ENCODE measurements at places on chromosomes 6 and 20.

DNA sequence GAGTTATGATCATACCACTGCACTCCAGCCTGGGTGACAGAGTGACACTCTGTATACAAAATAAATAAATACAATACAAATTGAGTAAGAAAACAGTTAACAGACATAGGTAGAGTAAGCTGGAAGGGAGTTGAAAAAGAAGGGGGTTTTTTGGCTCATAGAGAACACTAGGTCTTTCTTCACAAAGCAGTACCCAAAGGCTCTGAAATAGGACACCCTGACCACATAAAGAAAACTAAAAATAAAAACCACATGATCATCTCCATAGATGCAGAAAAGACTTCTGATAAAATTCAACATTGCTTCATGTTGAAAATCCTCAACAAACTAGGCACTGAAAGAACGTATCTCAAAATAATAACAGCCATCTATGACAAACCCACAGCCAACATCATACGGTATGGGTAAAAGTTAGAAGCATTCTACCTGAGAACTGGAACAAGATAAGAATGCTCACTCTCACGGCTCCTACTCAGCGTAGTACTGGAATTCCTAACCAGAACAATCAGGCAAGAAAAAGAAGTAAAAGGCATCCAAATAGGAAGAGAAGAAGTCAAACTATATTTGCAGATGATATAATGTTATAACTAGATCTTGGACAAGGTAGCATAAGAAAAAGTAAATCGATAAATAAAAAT lies 48.6 kb downstream of the TOMM6 start:
- no peak for DNase-seq

DNA sequence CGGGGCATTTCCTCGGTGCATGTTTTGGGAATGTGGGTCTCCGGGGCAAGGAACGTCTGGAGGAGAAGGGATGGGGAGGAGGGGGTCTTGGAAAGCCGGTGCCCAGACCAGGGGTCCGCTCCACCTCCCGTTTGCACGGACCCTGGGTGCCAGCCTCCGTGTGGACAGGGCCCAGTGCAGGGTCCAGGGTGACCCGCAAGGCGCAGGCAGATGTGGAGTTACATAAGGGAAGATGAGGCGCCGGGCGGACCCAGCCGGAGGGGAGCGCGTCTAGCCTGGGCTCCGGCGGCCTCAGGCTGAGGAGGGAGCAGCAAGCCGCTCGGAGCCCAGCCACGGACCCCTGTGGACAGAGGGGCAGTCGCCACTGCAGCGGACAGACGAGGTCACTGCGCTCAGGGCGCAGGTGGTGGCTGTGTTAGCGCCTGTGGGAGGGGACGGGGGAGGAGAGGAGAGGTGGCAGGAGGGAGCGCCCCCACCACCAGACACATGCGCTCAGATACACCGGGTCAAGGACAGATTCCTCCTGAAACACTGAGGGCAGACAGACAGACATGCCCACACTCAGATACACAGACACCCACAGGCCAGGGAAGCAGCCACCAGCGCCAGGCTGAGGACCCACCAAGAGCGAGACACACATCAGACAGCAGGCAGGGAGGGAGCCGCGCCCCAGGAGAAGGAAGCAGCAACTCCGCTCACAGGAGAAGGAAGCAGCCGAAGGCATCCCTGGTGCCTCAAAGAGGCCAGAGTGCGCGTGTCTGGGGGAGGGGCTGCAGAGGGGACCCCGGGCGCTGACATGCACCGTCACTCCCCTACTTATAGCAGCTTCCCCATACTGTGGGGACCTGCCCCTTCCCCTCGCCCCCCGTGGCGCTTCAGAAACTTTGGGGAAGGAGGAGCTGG lies 839 bp upstream of the HRH3 start:
- no peak for DNase-seq

DNA sequence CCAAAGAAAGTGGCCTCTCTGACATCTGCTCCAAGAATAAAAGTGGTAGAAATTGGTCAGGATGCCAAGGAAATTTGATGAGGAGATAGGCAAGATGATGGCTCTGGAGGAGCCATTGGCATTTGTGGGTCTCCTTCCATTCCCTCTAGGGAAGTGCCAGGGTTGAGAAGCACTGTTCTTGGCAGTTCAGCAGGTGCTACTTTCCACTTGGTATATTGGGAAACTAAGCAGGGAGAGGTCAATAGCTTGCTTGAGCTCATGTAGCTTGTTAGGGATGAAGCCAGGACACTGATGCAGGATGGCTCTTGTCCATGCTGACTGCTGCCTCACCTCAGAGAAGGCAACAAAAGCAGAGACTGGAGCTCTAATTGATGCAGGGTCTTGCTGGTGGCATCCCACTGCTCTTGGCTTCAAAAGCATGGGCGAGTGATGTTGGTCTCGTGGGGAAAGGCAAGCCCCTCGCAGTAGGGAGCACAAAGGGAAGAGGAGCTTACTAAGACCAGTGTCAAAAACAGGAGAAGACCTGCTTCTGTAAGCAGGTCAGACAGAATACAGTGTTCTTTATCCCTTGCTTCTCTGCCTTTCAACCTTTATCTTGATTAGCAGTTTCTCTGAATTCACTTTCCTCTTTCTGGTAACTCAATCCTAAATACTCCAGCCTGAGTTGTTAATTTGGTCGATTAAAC lies 73.1 kb upstream of the RIPOR2 start:
- DNase-seq = no peak

DNA sequence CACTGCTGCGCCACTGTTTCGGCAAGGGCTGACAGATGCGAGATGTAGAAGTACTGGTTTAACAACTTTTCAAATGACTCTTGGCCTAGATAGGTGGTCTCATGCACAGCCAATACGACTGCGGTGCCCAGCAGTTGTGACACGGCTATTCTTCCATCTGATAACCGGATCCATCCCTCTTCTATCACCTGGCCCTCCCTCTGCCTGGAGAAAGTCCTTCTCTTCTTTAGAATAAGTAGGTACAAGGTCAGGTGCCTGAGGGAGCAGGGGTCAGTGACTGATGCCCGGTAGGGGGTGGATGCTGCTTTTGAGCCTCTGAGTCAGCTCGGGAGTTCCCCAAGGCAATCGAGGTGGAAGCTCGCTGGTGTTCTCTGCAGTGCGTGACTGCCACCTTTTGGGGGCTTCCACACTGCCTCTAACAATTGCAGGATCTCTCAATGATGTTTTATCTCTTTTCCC lies 166.8 kb upstream of the GRIK2 start:
- no peak for DNase-seq

DNA sequence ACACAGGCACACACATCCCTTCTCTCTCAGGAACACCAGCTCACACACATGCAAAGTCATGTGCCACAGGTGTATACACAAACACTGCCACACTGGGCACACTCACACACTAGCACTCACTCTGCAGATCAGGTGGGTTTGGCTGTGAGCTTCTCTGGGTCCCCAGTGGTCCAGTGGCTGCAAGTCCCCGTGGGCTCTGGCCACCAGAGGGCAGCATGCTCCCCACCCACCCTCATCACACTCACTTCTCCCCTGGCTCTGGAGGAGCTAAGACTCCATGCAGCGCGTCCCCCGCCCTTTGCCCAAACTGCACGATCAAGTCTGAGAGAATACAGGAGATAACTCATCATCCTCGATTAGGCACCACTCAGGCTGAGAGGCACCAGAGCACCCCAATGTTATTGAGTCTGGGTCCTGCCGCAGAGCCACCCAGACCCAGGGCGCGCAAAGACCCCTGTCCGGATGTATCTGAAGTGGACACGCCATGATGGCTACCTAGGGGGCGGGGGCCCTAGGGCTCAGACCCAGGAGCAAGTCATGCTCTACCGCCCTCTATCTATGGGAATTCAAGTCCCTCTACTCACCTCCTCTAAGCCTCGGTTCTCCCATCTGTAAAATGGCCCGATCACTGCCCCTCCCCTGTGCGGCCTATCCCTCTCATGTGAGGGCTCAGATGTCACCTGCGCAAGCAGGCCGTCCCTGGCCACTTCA lies 90.5 kb downstream of the GRM4 start:
- DNase-seq = peak; percentile 62

- DNase-seq = no peak
Measured at GRCh38 chr6:43608807-43609206, 20.3 kb downstream of the GTPBP2 start.

DNA sequence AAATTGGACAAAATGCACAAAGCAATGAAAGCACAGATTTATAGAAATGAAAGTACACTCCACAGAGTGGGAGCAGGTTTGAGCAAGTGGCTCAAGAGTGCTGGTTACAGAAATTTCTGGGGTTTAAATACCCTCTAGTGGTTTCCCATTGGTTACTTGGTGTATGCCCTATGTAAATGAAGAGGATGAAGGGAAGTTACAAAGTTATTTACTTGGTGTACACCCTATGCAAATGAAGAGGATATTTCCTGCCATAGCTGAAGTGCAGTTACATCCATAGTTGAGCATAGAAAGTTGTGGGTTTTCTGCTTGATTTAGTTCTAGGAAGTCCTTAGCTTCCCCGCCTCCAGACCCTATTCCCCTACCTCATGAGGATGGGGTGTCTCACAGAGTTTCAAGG lies 22.7 kb downstream of the BCAS1 start:
- DNase-seq = no peak

GRCh38 chr6:53651764-53652401 lies 13.7 kb downstream of the KLHL31 start:
- DNase-seq = peak; percentile 54

DNA sequence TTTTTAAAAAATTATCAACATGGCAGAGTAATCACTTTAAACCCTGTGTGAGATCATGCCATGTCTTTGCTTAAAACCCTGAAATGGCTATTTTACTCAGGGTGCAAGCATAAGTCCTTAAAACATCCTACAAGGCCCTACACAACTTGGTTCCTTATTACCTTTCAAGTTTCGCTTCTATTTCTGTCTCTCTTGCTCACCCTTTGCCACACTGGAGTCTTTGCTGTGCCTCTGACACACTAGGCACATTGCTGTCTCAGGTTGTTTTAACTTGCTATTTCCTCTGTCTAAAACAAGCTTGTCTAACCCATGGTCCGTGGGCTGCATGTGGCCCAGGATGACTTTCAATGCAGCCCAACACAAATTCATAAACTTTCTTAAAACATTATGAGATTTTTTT lies 55.6 kb downstream of the KIAA0408 start:
- DNase-seq = no peak

DNA sequence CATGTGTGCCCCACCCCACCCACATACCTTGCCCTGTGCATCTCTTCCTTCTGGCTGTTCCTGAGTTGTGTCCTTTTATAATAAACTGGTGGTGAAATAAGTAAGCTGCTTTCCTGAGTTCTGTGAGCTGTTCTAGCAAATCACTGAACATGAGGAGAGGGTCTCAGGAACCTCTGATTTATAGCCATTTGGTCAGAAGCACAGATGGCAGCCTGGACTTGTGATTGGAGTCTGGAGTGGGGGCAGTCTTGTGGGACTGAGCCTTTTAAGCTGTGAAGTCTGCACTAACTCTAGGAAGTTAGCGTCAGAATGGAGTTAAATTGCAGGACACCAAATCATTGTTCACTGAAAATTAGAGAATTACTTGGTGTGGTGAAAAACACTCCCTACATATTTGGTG lies 245.4 kb downstream of the LRFN2 start:
- no peak for DNase-seq

GRCh38 chr6:104787305-104787704 lies 72.4 kb downstream of the HACE1 start:
- no peak for DNase-seq

GRCh38 chr6:169722362-169723199 lies 1.7 kb downstream of the PHF10 start:
- DNase-seq = no peak

DNA sequence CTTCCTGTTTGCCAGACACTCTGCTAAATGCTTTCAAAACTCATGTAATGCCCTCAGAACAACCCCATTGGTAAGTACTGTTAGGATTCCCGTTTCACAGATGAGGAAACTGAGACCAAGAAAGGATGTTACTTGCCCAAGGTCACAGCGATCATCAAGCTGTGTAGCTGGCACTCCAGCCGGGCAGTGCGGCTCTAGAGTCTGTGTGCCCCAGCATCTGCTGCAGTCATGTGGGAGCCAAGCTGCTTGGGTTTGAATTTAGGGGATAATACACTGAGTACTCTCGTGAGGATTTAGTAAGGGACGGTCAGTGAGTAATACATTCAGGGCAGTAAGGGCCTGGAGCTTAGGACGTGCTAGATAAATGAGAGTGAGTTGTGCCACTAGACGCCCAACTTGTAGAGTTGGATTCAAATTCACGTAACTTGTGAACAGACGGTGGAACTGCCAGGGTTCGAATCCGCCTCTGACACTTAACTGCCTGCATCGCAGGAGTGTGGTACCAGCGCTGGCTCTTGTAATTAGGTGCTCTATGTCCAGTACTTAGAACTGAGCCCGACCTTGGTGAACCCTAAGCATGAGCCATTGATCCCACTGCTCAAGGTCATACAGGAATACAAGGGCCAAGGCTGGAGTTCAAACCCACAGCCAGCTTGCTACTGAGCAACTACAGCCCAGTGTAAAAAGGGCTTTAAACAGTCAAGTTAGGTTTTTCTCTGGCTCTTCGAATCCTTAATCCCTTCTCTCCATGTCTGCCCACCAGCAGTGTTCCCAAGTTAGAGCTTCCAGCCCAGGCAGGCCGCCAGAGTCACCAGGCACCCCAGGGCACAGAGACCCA lies 70.2 kb downstream of the EYA2 start:
- DNase-seq = no peak

DNA sequence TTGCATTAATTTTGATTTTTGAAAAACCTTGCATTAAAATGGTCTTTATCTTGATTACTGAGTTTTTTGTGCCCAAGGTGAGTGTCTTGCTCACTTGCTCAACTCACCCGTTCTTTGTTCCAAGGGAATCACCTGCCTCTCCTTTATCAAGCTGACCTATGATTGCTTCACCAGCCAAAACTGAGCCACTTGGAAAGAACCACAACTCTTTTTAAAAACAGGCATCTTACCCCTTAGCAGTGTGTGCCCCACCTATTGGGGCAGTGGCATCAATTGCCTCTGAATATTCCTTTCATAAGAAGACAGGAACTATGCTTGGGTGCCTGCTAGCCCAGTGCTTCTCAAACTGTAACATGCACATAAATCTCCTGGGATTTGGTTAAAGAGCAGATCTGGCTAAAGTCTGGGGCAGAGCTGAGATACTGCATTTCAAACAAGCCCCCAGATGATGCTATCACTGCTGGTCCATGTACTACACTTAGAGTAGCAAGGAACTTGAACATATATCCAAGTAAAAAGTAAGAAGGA lies 3.3 kb upstream of the STK38 start:
- no peak for DNase-seq

GRCh38 chr6:122589115-122589514 lies 21.1 kb upstream of the PKIB start:
- DNase-seq = no peak

DNA sequence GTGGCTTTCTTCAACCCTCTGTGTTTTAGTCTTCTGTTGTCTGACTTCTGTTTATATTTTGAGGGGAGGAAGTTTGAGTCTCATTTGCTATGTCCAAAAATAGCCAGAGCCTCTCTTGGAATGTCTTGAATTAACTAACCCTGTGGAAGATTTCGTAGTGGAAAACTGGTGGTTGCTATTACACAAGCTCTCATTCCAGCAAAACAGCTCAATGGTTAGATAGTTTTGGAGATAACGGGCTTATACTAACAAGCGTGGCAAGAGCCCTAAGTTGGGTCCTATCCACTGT lies 1.6 kb downstream of the CCN2 start:
- no peak for DNase-seq
